Natural killer cell (primary cell): ENCODE measurements at places on chromosomes 13 and 19.

GRCh38 chr13:26949701-26950502, 189.3 kb upstream of the GPR12 start:
- DNase-seq: no peak

DNA sequence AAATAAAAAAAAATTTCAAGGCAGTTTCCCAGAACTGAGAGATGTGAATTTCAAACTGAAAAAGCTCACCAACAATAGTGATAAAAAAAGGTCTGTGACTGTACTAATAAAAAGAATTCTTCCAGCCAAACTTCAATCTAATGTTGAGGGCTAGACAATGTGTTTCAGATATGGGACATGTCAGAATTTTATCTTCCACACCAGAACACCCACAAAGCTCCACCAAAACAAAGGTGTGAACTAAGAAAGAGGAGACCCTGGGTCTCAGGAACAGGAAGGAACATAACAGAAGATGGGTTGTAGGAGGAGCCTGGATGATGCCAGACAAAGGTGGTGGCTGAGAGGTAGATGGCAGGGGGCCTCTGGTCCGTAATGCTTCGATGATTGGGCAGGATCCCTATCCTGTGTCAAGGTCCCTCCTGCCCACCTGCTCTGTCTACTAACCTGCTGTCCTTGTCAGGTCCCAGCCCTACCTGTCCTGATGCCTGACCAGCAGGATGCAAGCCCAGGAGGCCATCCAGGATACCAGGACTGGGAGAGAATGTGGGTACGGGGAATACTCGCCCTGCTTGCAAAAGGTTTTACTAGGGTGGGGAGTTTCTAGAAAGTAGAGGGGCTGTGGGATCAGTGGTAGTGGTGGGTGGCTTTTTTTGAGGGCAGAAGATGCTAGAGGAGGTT, 4.5 kb downstream of the MZF1 start:
- DNase-seq: no peak

- DNase-seq: no peak
Measured at GRCh38 chr13:70923863-70924752, 815.9 kb upstream of the KLHL1 start.

DNA sequence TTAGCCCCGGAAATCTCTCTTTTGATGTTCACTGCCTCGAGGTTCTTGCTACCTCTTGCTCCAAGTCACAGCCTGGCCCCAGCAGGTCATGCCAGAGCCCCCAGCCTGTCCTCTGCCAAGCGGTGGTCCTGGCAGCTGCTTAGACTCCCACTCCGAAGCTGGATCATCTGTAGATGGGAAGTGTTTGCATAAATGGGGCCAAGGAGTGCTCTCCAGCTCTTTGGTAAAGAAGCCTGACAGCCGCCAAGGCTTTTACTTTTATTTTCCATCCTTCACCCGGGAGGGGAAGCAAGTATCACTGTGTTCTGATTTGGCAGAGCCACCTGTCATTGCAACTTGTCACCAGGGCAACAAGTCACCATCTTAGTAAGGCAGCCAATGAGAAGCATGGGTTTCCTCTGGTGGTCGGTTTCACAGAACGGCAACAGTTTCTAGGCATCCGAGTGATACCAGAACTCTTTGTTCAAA, 10.6 kb upstream of the RETN start:
- no peak for DNase-seq

- peak; percentile 90 for DNase-seq
Measured at GRCh38 chr19:913080-913748, at the start of gene R3HDM4. R3HDM4 (minus strand) TSS chr19:913219; CDS start chr19:913157, 62 bp downstream.

DNA sequence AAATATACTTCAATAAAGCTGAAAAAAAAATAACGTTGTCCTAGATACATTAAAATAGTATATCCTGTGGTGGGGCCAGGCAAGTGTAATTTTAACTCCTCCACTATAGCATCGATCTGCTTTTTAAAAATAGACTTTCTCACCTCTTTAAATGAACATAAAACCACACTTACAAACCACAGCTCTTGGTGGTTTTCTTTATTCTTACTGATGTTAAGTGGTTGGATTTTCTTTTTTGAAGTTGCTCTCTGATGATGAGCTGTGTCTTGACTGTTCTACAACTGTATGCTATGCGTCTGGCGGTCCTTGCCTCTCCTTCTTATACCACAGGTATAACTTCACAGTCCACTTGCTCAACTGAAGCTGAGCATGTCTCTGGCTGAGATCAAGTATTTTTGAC, 721.5 kb upstream of the KLHL1 start:
- DNase-seq: no peak

DNA sequence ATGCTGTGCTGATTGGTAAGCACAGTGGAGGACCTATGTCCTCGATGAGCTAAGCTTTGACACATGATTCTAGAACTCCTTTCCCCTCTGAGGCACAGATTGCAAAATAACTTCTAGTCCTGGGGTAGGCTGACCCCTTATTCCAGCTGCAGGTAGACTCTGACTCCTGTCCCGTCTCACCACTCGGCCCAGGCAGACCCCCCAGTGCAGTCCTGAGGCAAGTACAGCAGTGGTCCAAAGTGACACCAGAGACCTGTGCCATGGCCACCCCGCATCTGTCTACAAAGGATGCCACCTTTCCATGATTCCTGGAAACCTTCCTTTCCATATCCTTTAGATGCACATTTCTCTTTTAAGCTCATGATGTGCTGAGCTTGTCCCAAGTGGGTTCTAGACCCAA, 482.5 kb downstream of the ZNF536 start:
- DNase-seq: no peak

GRCh38 chr19:5396096-5396939, 55.7 kb upstream of the PTPRS start:
- no peak for DNase-seq

DNA sequence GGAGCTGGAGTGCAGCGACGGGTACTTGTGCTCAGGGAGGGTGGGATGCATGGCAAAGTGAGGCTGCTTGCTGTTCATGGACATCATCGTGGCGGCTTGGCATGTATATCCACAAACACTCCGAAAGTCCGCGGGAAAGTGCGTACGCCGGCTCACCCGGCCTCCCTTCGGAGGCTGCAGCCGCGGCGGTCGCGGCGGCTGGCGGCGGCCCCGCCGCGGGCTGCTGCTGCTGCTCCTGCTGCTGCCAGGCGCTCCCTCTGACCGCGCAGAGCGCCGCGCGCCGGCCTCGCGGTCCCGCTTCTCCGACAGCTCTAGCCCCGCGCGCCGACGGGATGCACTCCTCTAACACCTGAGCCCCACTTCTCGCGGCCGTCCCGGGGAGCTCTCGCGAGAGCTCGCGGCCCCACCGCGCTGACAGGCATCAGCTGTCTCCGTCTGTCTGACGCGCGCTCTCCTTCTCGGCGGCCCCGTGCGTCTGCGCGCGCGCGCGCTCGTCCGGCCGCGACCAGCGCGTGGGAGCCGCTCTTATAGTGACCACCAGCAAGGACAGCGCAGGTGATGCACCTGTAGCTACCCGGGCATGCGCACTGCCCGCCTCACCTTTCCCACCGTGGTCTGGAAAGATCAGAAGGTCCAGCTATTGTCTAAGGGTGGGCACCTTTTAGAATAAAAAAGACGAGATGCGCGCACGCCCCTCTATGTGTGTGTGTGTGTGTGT, at the start of gene POU4F1:
Gene POU4F1, minus strand, starts transcription at position 313 of the 718 bp plus-strand sequence. Its CDS starts 226 bp downstream, at position 87.
- DNase-seq: peak; percentile 73

DNA sequence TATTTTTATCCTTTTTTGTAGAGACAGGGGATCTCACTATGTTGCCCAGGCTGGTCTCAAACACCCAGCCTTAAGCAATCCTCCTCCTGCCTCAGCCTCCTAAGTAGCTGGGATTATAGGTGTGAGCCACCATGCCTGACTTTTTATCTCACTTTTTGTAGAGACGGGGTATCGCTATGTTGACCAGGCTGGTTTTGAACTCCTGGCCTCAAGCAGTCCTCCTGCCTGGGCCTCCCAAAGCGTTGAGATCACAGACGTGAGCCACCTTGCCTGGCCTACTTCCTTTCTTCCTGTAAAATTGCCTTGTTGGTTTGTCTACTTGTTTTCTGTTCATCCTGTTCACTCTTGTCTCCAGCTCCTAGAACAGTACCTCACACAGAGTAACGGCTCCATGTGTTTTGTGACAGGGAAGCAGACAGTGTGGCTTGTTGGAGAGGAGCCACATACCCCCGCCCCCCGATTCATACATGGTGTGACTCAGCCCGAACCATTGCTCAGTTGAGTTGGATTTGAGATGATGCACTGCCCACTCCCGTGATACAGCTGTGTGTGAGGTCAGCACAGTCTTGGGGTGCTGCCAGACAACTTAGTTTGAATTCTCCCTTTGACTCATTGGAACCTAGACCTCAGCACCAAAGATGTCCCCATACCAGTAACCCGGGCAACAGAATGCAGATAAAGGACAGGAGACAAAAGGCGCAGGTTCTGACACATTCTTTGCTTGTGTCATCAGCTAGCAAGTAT, 34.2 kb downstream of the GPR42 start:
- no peak for DNase-seq

GRCh38 chr13:69565334-69565733, 542.3 kb upstream of the ATXN8OS start:
- no peak for DNase-seq

- DNase-seq: no peak
Measured at GRCh38 chr13:108433976-108434755, 164.6 kb downstream of the TNFSF13B start.

DNA sequence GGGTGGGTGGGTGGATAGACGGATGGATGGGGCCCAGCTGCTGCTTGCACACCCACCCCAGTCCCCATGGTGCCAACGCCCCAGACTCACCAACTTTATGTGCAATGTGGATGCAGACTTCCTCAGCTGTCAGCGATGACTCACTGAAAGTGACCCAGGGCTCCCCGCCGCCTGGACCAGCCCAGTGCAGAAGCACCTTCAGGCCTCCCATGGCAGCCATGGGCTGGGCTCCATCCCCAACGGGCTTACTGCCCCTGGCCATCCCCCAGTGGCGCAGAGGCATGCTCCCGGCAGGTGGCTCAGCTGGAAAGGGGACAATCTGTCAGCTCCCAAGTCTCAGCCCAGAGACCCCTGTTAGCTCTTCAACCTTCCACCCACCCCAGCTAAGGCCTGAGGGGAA, 2.2 kb downstream of the TYK2 start:
- DNase-seq: no peak

GRCh38 chr19:55355213-55355821, 798 bp upstream of the COX6B2 start:
- no peak for DNase-seq

DNA sequence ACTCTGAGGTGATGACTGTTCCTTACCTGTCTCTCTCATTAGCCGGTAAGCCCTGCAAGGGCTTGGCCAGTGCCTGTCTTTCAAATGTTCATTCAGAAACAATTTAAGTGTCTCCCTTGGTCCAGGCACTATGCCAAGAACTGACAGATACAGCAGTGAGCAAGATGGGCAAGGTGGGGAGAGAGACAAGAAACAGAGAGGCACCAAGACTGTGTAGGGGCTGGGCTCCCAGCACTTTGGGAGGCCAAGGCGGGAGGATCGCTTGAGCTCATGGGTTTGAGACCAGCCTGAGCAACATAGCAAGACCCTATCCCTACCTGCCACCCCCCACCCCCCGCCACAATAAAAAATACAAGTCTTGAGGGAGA, 1.3 kb upstream of the CCNE1 start:
- DNase-seq: peak; percentile 46

GRCh38 chr19:29887442-29887855, 54.6 kb upstream of the URI1 start:
- no peak for DNase-seq

- DNase-seq: no peak
Measured at GRCh38 chr13:98892821-98893220, 85.0 kb downstream of the DOCK9 start.

DNA sequence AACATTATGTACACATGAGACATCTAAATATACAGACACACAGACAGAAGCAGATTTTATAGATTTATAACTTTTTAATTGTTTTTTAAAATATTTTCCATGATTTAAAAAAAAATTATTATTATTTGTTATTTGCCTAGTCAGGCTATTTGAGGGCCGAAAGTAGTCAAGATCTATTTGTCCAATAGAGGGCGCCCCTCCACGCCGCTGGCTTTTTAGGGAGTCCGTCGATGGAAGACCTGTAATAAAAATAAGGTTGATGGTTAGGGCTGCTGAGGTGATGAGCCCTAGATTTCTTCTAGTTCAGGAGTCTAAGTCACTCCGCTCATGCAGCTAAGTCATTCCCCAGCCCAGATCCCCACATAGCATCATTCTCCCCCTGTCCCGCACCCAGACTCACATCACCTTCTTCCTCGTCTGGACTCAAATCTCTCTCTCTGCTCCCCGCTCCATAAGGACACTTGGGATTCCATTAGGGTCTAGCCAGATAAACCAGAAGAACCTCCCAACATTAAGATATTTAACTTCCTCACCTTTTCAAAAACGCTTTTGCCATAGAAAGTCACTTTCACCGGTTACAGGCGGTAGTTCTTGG, 33.9 kb upstream of the CEACAM21 start:
- DNase-seq: peak; percentile 74

GRCh38 chr19:47351548-47351947, 2.4 kb downstream of the DHX34 start:
- no peak for DNase-seq

DNA sequence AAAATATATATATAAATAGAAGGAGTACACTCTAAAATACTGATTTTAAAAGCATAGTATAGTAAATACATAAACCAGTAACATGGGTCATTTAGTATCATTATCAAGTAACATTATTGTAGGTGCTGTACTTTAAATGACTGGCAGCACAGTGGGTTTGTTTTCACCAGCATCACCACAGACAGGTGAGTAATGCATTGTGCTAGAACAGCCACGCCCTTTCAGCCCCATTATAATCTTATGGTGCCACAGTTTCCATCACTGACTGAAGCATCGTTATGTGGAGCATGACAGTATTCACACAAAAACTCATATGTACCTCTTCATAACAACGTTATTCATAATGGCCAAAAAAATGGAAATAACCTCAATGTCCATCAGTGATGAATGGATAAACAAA, 88.3 kb downstream of the DHRS12 start:
- DNase-seq: no peak

- no peak for DNase-seq
Measured at GRCh38 chr13:34408640-34409039, 533.4 kb upstream of the NBEA start.

GRCh38 chr19:6233827-6234511, 45.8 kb downstream of the MLLT1 start:
- no peak for DNase-seq

DNA sequence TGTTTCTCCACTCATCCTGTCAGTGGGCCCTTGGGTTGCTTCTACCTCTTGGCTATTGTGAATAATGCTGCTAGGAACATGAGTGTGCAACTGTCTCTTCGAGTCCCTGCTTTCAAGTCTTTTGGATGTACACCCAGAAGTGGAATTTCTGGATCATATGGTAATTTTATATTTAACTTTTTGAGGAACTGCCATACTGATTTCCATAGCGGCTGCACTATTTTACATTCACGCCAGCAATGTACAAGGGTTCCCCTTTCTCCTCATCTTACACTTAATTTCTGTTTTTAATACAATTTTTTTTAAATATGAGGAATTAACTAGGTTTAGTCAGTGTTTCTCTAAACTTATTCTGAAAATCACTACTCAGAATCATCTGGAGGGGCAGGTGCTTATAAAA, 24.2 kb upstream of the SLC46A3 start:
- DNase-seq: no peak

- no peak for DNase-seq
Measured at GRCh38 chr13:23843436-23843835, 45.8 kb downstream of the MIPEP start.

- DNase-seq: no peak
Measured at GRCh38 chr19:35332817-35333216, 3.8 kb downstream of the CD22 start.
